ENCODE measurements at places on chromosomes 5 and 9.

DNA sequence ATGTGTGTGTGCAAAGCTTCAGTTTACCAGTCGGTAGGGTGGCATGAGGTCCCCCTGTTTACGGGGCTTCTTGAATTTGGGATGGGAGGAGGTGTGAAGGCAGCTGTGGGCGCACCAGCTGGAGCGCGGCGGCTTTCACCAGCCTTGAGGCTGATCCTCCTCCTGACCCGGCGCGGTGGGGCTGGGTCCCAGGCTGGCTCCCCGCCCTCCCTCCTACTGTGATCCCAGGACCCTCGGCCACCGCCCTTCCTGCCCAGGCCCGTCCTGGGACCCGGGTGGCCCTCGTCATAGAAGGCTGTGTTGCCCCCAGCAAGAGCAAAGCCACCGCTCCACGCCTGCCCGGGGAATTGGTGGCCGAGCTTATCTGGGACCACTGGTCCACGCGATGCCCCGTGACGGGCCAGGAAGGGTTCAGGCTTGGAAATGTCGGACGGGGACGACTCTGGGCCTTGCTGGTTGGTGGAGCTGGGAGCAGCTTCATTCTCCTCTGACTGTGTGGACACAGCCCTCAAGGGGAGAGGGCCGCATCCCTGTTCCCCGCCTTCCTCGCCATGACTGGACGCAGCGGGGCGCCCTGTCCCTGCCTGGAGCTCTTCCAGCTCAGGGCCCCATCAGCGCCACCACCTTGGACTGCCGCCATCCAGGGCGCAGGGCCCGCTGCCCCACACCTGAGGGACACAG lies 271.1 kb upstream of the IRX1 start:
- no peak for DNase-seq

GRCh38 chr5:64108674-64109073 lies 57.0 kb upstream of the RNF180 start:
- no peak for DNase-seq

GRCh38 chr5:112576298-112576925 lies 157.3 kb upstream of the EPB41L4A start:
- DNase-seq: no peak

- no peak for DNase-seq
Measured at GRCh38 chr5:150300496-150301169, 2.1 kb downstream of the ARSI start.

DNA sequence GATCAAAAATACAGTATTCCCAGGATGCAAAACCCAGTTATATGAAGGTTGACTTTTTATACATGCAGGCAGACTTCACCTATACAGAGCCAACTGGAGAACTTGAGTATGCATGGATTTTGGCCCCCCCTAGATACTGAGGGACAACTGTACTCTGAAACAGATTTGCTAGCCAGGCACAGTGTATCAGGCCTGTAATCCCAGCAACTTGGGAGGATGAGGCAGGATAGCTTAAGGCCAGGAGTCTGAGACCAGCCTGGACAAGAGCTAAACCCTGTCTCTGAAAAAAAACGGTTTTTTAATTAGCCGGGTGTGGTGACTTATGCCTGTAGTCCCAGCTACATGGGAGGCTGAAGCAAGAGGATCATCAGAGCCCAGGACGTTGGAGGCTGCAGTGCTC lies 21.9 kb downstream of the PTBP3 start:
- DNase-seq: no peak

DNA sequence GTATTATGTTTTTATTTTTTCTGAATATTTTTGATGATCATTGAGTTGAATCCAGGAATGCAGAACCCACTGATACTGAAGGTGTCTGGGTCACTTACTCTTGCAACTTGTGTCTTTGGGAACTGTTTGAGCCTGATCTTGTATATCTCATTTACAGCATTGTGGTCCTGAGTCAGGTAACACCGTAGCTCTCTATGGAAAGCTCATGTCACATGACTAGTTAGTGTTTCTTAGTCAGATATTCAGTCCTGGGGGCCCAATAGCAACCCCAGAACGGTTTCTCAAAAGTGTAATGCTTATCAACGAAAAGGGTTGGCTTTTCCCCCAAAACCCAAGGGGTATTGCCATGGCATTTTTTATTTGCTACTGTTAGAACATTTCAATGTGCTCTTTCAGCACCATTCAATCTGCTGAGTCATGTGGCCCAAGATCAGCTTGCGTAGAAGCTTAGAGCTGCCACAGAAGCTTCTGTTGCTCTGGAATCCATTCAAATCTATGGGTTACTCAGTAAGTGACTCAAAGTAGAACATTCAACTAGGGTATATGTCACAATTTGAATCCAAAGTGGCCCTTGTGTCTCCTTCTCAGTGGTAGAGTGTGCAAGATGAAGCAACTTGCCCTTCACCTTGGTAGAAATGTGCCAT lies 12.1 kb upstream of the PTAR1 start:
- no peak for DNase-seq

DNA sequence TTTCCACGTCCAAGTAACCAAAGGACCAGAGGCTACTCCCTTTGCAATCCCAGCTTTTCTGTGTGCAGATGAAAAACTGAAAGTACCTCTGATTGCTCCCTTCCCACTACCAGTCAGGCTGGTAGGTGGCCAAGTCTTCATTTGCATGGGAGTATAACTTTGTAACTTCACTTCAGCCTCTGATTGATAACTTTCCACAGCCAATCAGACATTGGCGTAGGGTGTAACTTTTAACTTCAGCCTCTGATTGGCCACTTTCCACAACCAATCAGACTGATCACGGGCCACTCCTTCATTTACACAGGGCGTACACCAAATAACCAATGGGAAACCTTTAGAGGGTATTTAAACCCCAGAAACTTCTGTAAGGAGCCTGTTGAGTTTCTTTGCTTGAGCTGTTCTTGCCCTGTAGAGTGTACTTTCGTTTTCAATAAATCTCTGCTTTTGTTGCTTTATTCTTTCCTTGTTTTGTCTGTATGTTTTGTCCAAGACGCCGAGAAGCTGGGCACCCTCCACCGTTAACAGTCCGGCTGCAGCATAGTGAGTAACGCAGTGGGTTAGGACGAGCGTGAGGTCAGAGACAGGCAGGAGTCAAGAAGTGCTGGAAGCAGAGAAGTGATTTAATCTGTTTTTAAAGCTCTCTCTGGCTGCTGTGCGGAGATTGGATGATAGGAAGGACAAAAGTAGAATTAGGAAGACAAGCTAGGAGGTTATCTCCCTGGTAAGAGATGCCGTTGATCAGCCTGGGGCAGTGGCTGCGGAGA lies 3.5 kb upstream of the EXOSC2 start:
- DNase-seq: peak; percentile 60

GRCh38 chr5:171893290-171893886 lies 107.8 kb downstream of the SMIM23 start:
- DNase-seq: no peak

- DNase-seq: peak; percentile 76
Measured at GRCh38 chr9:86413971-86414880, 60.0 kb upstream of the TUT7 start.

GRCh38 chr9:82565188-82565969 lies 497.6 kb downstream of the RASEF start:
- DNase-seq: no peak

DNA sequence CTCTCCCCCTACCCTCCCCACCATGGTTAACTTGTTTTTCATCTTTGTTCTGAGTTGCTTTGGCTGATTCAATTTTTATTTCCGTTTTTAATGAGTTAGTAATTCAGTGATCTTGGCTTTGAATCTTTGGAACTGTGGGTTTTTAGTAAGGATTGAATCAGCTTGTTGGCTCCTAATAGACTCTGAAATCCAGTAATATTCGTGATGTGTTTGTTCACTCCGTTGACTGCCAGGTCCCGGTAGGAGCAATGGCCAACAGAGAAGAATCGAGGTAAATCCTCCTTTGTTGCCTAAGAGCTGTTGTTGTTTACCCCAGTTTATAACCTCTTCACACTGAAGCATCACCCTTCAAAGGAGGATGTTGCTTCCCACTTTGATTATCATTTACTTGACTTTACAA lies 92.7 kb downstream of the PCSK1 start:
- no peak for DNase-seq
